ENCODE measurements at places on chromosomes 1 and 21. TPM values are rescaled to one million over a fixed set of nuclear protein-coding genes. Genes with fewer than 3 reads are reported as not detected.

DNA sequence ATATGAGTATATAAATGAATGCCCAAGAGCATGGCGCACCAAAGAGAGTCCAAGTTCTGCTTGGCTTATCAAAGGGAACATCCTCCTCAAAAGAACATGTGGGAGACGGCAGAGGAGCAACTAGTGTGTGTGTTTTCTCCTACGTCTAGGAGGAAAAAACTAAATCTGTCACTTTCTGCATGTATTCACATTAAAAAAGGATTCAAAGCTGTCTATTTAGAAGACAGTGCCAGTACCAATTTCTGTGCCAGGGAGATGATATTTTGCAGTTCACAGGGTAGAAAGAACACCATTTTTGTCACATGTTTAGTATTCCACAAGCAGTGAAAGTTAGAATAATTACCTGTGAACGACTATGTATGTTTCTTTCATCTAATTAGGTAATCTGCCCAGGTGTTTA, 42.5 kb upstream of the IFNAR2 start:
- no peak for DNase-seq

GRCh38 chr1:30929135-30929889, 20.8 kb upstream of the SDC3 start:
- peak; percentile 61 for DNase-seq

- peak; percentile 58 for DNase-seq
Observed at GRCh38 chr1:182120411-182121258, 59.1 kb upstream of the ZNF648 start.

DNA sequence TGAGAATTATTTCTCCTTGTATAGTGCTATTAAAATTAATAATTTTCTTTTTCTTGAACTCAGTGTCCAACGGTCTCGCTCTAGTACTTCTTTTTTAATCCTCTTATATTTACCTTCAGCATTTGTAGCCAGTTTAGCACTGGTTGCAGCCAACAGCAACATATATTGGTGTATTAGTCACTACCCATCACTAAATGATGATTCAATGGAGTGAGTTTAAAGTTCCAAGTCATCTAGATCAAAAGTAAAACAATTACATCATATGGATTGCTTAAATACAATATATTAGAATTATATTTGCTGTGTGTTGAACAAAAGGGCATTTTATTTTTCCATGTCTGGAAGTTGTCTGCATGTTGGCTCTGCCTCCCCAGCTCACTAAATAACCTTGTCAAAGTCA, 591.8 kb downstream of the ADGRL2 start:
- no peak for DNase-seq

- DNase-seq, result no peak
Observed at GRCh38 chr1:55584526-55585401, 369.6 kb upstream of the USP24 start.

DNA sequence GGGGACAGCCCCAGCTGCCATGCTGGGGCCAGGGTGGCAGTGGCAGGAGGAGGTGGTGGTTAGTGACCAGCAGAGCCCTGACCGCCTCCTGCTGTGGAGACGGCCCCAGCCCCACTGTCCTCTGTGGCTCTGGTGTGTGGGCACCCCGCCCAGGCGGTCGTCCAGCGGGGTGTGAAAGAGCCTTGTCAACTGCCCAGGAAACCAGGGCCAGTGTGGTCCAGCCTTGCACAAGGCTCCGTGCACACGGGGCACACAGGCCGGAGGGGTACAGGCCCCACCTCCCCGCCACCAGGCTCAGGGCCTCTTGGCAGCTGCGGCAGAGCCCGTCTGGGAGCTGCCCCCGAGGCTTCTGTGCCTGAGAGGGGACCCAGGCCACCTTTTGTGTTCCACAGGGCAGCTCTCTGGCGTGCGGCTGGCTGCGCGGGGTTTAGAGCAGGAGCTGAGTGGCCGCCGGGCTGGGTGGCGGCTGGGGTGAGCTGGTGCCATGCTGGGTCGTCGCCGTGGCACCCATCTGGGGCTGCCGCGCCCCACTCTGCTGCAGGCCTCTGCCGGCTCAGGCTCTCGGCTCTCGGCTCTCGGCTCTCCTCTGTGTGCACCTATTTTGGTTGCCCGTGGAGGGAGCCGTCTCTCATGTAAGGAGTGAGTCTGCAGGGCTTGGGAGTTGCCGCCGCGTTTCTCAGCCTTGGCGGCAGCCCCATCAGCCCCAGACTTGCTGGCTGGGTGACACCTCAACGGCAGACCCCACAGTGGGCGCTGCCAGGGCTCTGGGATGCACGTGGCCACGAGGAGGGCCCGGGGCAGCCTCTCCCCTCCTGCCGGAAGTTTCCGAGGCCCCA, 36.1 kb downstream of the SLX9 start:
- no peak for DNase-seq

DNA sequence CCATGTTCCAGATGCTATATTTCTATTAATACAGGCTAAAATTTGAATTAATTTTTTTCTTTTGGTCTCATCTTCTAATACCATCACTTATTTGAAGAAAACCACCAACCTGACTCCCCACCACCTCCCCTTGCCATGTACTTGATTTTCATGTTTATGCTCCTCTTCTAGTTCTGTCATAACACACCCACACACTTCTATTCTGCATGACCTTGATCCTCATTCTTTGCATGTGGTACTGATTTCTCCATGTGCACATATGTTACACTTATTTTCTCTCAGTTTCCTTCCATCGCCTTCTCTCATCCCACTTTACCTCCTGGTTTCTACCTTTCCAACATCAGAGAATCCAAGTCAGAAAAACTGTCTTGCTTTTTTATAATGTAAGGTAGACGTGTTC, 78.9 kb upstream of the ARID1A start:
- no peak for DNase-seq

DNA sequence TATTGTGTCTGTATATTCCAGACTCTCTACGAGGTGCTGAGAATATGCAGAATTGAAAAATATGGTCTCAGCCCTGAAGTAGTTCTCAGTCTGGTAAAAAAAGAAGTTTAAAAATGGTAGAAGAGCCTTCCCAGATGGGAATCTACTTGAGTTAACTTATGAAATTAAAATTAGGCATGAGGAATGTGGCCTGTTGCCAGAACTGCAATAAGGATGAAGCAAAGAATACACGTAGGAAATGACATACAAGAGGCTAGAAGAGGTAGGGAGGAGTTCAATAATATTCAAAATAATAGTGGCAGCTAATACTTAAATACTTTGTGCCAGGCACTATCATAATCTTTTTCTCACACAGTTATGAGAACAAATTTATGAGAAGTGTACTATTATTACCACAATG, 6.3 kb downstream of the ASPM start:
- no peak for DNase-seq

DNA sequence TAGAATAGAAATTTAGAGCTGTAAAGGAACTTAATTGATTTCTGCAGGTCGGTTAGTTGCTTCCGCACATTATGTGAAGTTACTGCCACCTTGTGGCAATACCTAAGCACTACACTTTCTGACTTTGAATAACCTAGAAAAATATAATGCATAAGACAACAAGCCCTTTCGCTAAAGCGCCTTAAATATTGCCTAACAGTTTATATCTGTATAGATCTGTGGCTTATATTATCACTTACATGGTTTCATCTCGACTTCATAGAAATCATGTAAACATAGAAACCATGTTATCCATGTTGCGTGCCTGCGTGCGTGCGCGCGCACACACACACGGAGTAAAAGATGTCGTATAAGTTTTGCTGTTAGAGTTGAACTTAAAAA, 10.9 kb upstream of the IFI16 start:
- DNase-seq, result peak; percentile 51

GRCh38 chr1:222204475-222204874, 343.4 kb downstream of the HHIPL2 start:
- no peak for DNase-seq

- no peak for DNase-seq
Observed at GRCh38 chr1:168490306-168490705, 53.5 kb downstream of the XCL2 start.

DNA sequence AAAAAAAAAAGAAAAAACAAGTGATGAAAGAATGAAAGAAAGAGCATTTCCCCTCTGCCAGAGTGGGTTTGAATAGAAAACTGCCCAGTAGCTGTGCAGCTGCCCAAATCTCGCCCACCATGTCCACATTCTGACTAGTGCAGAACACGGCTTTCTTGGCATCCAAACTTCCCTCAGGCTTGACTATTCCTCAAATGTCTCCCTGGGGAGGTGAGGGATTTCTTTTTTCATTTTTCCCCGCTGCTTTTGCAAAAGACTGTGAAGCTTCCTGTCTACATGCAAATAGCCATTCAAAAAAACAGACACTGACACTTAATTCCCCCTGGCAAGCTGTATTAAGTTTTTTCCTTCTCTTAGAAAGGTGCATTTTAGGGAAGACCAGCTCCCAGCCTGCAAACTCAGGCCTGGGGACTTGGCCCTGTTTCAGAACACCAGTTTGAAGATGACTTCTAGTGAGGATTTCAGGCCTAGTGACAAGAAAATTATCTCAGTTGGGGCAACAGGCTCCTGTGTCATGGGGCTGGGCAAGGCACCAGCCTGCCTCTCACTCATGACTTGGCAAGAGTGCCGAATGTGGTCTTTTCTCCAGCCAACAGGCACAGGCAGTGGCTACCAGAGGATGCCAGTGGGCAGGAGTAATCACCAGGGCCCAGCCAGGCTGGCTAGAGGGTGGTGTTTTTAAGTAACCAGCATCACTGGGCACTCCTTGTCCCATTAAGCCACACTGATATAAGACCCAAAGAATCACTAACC, 178.1 kb upstream of the NFIA start:
- DNase-seq, result no peak

DNA sequence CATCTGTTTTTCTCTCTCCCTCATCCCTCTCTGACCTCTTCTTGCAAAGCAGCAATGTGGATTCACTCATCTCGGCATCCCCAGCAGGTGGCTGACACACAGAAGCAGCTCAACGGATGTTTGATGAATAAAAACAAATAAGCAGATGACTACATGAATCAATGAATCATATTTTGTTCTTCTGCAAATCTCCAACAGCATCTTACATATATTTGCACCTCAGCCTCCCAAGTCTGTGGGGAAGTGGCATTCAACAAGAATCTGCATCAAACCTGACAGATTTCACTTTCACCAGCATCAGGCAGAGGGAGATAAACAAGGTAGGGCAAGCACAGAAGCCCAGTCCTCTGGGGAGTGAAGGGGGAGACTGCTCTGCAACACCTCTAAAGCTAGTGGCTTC, 34.0 kb downstream of the CAPN8 start:
- no peak for DNase-seq

GRCh38 chr21:32965129-32965680, 60.5 kb upstream of the OLIG2 start:
- DNase-seq, result no peak

DNA sequence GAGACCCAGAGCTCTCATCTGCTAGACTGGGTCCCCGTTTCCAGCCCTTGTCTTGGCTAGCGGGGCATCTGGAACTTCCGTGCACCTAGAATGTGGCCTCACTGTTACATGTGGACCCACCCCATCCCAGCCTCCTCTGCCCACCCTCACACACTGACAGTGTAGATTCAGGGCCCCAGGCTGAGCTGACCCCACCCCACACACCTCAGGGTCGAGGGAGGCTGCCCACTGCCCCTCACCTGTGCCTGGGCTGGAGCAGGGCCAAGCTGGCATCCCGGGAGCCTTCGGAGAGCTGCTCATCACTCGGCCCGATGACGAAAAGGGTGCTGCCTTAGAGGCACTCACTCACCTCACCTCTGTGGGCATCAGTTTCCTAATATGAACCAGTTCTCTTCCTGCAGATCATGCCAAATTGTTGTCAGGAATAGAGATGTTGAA, 11.1 kb downstream of the ACOT11 start:
- DNase-seq, result no peak

DNA sequence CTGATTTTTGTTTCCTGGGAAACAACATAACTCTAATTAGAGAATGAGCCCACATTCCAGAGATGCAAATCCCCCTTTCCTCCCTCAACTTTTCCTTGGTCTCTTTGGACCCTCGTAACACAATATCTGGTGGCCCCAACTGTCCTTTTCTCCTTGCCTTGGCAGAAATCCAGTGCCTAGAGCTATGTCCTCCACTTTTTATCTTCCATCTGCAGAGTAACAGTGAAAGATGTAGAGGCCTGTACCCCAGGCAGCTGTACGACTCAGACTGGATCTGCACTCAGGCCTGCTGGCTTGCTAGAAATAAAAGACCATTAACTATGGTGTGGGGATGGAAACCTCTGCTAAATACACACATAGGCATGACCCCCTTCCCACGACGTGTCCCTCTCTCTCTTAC, 72.0 kb downstream of the WARS2 start:
- DNase-seq, result no peak

DNA sequence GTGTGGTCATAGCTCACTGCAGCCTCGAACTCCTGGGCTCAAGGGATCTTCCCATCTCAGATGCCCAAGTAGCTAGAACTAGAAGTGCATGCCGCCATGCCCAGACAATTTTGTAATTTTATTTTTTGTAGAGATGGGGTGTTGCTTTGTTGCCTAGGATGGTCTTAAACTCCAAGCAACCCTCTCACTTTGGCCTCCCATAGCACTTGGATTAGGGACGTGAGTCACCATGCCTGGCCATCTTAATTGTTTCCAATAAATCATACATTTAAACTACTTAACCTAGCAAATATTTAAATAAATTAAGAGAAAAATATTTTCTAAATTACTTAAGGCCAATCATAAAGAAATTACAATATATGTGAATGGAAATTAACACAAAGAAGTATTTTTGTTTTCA, 35.1 kb upstream of the ADGRL4 start:
- no peak for DNase-seq

DNA sequence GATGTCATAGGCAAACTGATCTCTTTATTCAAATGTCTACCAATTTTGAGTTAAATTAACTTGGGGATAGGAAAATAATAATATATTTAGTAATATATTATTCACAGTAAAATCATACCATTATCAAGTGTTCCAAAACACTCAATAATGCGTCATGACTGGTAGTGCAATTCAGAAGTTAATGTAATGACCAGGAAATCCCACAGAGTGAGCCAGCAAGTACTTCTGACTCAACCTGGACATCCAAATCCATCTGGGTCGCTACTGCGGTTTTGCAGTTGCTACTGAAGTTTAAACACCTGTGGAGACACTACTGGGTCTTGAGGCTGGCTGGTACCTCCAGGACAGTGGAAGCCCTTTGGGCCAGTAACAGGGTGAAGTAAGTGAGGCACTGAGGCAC, 44.8 kb downstream of the DPYD start:
- DNase-seq, result no peak

GRCh38 chr1:81121306-81121705, 679.4 kb upstream of the ADGRL2 start:
- DNase-seq, result no peak

DNA sequence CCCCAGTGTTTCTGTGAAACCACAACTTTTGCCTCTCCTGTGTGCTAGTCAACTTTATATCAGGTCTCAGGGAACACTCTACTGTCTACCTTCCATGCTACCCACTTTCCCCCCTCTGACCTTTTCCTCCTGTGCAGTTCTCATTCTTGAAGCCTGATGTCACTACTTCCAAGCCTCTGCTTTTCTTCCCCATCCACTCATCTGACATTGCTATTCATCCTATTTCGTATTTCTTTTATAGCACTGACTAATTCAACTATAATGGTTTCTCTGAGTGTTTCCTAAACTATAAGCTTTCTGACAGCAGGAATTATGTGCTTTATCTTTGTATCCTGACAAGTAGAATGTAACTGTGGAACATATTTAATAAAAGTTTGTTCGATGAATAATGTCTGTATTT, 18.2 kb upstream of the DPH5 start:
- DNase-seq, result no peak

FAM78B gene
- total RNA-seq, result 4.9 TPM

VAV3 gene
- total RNA-seq, result 38.2 TPM

NBPF20 gene
- 5.3 TPM for total RNA-seq

TFAP2E gene
- total RNA-seq, result 0.26 TPM

CNTN2 gene
- total RNA-seq, result not detected

All from Calu3 (cell line).